GM13977 (cell line): ENCODE measurements at places on chromosomes 16 and 17.

DNA sequence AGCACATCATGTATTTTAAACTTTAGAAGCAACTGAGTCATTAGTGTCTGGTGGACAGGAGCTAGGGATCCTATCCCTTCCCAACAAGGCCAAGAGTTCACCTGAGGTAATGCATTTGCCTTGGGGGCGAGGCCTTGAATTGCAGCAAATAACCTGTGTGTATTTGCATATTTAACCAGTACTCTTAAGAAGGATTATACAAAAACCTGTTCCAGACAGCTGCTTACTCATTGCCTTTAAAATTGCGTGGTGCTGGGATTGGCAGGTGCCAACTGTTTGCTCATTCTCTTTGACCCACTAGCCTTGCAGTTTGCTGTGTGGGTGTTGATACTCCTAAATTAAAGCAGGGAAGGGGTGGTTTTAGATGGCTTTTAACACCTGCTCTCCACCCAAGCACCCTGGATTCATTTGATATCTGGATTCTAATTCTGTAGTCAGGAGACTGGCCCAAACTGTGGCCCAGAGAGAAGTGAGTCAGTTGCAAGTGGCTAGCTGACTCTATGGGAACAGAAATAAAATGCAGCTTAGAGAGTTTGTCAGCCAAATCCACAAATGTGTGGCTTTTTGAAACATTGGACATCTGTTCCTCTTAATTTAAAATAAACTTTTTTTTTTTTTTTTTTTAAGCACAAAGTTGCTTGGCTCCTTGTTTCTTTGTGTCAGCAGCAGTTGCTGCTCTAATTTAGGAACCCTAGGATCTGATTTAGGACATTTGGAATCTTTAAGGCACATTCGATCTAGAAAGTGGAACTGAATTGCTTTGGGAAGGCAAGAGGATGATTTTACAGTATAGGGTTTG lies 46.9 kb downstream of the TUBD1 start:
- no peak for DNase-seq

- no peak for DNase-seq
These were observed 78.4 kb upstream of the MED9 start for GRCh38 chr17:17398188-17398942.

DNA sequence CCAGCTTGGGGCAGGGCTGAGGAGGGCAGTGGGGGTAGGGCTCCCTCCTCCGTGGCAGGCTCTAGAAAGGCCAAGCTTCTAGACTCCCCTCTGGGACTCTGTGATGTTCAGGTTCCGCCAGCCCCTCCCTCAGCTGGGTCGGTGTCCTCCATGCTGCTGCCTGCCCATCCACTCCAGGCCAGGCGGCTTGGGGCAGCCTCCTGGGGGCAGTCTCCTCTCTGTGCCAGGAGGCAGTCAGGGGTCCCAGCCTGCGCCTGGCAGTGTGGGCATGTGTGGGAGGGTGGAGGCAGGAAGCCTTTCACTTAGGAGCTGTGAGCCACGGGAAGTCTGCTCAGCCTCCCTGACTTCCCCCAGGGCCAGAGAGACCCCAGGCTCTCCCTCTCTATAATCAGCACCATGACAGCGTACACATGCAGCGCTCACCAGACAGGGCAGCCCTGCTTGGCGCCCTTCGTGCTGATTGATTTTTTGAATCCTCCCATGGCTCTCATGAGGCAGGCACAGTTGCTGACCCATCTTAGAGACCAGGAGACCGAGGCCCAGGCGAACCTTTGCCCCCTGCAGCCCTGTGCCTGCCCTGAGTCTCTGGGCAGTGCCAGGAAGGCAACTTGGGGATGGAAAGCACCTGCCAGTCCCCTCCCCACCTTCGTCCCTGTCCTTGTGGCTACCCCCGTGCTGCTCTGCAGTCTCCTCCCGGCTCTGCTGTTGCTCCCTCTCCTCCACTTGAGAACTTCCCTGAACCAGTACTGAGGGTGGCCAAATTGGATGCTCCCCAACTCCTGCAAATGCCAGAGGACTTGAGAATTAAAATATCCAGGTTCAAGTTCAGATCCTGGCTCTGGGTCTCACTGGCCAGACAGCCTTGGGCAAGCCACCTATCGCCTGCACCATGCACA lies 234.7 kb upstream of the GSE1 start:
- DNase-seq = no peak

DNA sequence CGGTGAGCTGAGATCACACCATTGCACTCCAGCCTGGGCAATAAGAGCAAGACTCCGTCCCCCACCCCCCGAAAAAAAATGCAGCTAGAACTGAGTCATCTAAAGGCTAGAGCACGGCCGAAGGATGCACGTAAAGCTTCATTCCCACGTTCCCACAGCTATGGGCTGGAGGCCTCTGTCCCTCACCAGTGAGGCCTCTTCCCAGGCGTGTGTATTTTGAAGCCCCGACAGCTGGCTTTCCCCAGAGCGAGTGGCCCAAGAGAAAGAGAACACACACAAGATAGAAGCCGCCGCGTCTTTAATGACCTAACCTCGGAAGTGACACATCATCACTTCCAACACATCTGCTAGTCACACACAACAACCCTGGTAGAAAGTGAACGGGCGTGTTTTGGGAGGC lies 6.6 kb upstream of the KCTD5 start:
- DNase-seq = no peak

DNA sequence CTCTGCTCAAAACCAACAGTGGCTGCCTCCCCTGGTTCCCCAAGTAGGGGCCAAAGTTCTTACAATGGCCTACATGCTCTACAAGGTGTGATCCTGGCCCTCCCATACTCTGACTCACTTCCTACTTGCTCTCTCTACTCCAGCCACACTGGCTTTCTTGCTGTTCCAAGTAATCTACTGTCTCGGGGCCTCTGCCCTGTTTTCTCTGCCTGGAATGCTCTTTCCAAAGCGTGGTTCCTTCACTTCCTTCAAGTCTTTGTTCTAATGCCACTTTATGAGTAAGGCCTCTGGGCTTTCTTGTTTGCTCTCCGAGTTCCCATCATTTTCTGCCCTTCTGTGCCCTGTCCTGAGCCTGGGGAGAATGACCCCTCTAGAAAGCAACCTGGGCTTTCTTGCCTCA lies 4.1 kb upstream of the CDH3 start:
- no peak for DNase-seq

DNA sequence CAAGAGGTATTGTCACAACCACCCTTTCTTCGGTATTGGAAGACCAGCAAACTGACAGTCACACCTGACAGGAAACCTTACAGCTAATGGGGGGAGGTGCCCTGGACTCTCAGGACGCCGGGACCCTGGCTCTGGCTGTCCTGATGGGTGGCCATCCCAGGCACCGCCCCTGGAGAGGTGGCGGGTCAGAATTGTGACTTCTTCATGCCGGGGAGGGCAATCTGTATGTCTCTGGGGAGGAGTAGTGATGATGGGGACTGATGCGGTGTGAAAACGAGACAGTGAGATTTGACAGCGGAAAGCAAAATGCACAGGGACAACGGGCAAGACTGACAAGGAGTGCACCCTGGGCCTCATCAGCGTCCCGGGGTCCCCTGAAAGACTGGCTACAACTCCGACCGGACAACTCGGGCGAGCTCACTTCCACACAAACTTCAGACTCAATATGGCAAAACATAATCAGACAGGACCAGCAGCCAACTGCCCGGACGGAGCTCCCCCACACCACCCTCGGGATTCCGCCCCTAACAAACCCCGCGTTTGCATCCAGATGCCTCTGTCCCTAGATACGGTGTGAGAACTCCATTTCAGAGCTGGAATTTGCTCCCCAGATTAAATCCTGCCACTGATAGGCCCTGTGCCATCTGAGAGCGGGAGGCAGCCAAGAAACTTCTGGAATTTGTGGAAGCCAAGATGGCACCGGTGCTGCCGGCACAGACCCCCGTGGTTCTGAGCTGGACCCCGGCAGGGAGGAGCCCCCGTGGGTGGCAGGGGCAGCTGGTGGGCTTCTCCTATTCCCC lies 83.6 kb upstream of the CREBBP start:
- no peak for DNase-seq

GRCh38 chr17:44223541-44224071 lies 4.1 kb upstream of the UBTF start:
- no peak for DNase-seq

- no peak for DNase-seq
These were observed 22.7 kb upstream of the MRPS23 start for GRCh38 chr17:57872536-57872935.

DNA sequence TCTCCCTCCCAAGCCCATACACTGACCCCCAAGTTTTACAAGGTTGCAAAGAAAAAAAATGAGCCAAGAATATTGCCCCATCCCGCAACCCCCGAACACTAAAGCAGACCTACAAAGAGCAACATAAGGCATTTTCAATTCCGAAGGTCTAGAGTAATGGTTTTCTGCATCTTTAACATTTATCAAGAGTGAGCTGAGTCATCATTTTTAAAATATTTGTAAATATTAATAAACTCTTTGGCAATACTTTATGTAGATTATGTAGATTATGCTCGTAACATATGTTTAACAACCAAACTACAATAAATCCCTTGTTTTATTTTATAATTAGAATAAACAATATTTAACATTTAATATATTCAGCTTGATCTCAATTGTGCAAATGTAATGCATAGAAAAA lies 1.4 kb downstream of the ZNF624 start:
- DNase-seq = no peak

DNA sequence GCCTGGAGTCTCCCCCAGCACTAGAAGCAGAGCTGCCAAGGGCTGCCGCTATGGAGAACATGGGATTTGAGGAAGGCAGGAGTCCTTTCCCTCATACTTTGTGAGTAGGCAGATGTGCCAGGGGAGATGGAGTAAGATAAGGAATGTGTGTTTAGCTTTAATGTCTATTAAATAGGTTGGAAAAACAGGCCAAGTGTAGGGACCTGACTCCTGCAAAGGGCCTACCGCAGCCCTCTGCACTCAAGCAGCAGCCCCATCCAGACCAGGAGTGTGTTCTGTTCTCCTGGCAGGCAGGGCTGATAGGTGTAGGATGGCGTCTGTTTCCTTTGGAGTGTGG lies 1.8 kb upstream of the MIF4GD start:
- DNase-seq = no peak

GRCh38 chr16:67468731-67469130 lies 12.2 kb downstream of the ATP6V0D1 start:
- no peak for DNase-seq

GRCh38 chr17:49944273-49944870 lies 24.6 kb upstream of the DLX4 start:
- no peak for DNase-seq

DNA sequence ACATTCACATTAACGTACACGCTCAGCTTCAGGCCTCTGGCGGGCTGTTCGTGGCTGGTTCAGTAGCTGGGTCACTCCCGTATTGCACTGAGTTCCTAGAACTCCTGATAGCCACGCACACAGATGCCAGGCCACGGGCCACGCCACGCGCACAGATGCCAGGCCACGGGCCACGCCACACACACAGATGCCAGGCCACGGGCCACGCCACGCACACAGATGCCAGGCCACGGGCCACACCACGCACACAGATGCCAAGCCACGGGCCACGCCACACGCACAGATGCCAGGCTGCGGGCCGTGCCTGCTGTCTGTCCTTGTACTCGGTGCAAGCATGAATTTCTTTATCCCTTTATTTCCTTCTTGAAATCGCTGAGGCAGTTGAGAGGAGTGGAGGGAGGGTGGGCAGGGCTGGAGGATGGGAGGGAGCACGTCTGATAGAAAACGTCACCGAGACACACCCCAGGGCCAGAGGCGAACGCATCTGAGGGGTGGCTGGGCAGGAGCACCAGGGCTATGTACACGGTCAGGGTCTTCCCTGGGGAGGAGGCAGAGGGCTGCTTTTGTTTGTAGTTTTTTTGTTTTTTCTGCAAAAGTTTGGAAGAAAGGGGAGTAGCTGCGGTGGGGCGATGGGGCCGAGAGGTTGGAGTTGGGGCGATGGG lies 8.6 kb upstream of the PABPN1L start:
- DNase-seq = no peak

DNA sequence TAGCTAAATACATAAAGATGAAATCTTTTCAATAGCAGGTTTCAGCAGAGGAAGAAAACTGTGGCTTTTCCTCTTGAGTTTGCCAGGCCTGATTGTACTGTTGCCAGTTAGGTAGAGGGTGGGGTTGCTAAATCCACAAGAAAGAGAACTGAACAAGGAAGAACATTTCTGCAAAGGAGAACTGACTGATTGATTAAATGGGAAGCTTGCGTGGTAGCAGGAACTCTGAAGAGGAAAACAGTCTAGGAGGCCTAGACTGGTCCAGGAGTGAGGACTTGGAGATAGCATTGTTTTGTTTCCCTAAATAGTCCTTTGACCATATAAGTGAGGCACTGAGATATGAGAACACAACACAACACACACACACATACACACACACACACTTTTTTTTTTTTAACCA lies 18.8 kb downstream of the LRRC36 start:
- no peak for DNase-seq

DNA sequence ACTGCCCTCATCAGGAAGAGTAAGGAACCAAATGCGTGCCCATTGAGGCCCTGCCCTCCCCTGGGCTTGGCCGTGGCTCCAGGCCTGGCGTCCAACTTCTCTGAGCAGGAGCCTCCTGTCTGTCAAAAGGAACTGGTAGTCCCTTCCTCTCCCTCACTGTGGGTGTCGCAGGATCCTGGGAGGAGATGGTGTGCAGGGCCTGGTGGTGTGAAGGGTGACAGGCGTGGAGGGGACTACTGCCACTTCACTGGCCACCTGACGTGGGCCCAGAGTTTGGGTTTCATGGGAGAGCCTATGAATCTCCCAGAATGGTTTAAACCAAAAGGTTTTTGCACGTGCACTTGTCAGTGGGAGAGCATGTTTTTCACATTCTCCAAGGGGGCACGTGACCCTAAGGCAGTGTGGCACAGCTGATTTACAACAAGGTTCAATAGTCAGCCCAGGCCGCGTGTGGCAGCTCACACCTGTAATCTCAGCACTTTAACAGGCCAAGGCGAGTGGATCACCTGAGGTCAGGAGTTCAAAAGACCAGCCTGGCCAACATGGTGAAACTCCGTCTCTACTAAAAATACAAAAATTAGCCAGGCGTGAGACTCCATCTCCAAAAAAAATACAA lies 12.5 kb downstream of the ARL2BP start:
- no peak for DNase-seq

- no peak for DNase-seq
These were observed 7.3 kb upstream of the SERPINF2 start for GRCh38 chr17:1735418-1735817.

DNA sequence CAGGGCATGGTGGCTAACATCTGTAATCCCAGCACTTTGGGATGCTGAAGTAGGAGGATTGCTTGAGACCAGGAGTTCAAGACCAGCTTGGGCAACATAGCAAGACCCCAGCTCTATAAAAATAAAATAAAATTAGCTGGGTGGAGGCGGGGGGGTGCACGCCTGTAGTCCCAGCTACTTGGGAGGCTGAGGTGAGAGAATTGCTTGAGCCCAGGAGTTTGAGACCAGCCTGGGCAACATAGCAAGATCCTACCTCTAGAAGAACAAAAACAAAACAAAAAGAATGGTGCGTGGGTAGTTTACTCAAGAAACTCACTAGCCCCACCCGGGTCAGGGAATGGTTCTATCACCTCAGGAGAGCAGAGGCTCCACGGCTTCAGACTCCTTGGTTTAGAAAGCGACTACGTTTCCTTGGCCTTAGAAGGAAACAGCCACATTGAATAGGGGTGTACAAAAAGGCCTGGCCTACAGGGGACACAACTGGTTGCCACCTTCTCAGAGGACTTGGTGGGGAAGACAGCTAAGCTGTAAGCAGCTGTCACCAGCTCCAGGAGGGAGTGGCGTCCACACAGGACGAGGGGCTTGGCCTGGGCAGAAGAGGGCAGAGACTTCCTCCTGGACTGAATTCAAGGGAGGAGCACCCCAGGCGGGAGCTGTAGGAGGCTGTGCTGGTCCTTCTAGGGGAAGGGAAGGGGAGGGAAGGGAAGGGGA lies 716 bp downstream of the TK1 start:
- no peak for DNase-seq
